ENCODE measurements at places on chromosomes 5 and 9.

DNA sequence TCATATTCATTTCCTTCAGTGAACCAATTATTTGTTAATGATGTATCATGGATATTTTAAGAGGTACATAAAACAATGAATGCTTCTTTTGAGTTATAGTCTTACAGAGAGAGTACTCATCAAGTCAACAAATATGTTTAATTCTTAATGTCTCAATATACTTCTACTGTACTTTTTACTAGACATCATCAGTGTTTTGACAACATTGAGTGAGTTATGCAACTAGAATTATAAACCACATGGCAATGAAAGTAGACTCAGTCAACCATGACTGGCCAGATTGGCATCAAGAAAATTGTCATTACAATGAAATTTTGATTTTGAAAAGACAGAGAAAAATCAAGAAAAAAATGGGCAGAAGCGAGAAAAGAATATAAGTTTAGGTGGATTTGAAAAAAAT, 1248.1 kb upstream of the CDH18 start:
- DNase-seq: no peak

- no peak for DNase-seq
Measured at GRCh38 chr5:115932991-115933390, 29.3 kb upstream of the LVRN start.

DNA sequence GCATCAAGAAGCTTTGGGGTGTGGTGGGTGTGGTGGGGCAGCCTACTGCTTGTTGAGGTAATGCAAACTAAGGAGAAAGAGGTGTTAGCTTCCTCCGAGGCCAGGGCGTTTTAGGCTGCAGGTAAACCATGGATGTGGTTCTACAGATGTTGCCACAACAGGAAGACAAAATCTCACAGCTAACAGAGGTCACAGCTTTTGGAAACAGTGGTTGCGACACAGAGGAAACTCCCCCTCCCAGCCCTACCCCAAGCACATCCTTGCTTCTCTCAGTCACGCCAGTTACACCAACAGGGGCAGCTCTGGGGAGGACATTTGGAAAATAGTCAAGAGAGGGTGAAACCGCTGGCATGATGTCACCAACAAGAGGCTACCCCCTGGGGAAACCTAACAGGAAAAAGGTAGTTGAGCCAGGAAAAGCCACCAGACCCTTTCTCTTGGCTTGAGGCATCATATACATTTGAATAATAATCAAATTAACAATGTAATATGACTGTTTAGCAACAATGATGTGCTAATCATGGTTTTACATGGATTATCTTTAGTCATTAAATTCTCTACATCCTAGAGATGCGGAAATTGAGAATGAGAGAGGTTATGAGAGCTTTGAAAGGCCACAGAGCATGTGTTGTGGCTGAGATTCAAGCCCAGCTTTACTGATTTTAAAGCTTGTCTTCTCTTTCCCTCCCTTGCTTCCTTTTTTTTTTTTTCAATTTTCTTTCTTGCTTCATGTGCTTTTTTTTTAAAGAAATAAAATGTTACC, 82.2 kb upstream of the IL12B start:
- DNase-seq: no peak

- DNase-seq: no peak
Measured at GRCh38 chr9:22954550-22954949, 507.9 kb downstream of the DMRTA1 start.

- no peak for DNase-seq
Measured at GRCh38 chr9:131666774-131667173, 73.1 kb downstream of the RAPGEF1 start.

GRCh38 chr9:4781408-4781807, 11.3 kb upstream of the RCL1 start:
- DNase-seq: no peak

- no peak for DNase-seq
Measured at GRCh38 chr5:17056141-17056631, 120.1 kb upstream of the MYO10 start.

GRCh38 chr5:102715082-102715807, 39.9 kb upstream of the PAM start:
- no peak for DNase-seq

DNA sequence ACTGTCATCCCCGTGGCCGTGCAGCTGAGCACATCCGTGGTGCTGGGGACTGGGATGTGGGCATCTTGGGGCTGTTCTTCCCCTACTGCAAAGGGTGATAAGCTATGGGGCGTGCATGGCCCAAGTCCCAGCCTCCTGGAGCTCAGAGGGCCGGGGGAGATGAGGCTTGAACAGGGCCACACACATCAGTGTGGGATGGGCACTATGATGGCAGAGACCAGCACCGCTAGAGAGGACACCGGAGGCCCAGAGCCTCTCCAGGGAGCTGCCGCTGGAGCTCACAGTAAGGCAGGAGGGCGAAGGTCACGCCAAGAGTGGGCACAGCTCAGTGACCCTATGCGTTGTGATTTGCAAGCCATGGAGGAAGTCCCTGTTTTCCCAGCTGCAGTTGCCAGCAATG, 63.5 kb downstream of the OLFM1 start:
- DNase-seq: no peak

GRCh38 chr9:36092509-36093215, 43.9 kb upstream of the GLIPR2 start:
- DNase-seq: no peak

GRCh38 chr5:149268928-149269557, 2.6 kb upstream of the AFAP1L1 start:
- no peak for DNase-seq

GRCh38 chr5:71982717-71983395, 124.4 kb upstream of the MAP1B start:
- DNase-seq: no peak
